Stimulated activated CD8-positive, alpha-beta memory T cell treated with anti-CD3 and anti-CD28 coated beads, Interleukin-7, amount 100 ng/mL, for 1 hour (primary cell): ENCODE measurements at places on chromosomes 3 and 15.

GRCh38 chr15:83288381-83288801, 3.9 kb upstream of the BNC1 start:
- no peak for DNase-seq

DNA sequence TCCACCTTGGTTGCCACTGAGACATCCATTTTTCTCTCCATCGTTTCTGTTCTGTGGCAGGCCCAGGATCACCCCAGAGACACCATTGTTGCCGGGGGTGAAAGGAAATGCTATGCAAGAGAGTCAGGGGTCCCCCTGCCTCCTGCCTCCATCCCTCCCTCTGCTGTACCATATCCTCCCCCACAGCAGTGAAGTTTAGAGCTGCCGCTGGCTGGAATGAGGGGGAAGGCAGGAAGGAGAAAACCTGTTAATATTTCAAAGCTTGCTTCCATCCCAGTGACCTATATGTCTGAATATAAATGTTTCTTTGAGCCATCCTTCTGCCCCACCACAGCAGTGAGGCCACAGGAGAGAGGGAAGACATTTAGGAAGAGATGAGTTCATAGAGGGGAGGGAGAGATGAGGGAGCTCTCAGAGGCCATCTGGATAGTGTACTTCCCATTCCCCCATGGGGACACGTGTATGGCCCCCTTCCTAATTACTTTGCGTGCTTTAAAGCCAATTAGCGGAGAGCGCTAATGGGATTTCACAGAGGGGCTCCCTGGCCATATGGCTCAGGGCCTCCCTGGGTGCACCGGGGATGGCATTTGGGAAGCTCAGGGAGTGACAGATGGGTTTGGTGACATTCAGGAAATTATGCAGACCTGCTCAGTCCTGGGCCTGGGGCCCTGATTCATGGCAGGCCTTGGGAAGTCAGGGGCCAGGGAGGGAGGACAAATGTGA, 40.4 kb upstream of the CHRNB4 start:
- no peak for DNase-seq

GRCh38 chr3:11924518-11924917, 77.8 kb upstream of the TAMM41 start:
- DNase-seq = no peak

DNA sequence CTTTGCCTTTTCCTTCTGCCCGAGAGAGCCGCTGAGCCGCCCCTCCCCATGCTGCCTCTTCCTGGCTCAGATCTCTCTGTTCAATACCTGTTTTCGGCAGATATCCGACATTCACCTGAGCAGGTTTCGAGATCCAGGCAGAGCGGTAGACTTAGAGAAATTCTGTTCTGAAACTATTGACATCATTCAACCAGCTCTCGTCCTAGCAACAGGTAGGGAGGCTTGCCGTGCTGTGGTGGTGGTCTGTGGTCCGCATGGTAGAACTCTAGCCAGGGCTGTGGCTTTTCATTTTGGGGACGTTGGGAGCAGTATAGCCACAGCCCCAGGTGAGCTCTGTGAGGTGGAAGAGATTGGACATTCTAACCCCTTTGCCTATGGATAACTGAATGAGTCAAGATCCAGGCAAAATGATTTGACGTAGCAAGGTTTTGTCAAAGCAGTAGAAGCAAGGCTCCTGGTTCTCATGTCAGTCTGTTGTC, 810 bp downstream of the TMEM62 start:
- DNase-seq = no peak

DNA sequence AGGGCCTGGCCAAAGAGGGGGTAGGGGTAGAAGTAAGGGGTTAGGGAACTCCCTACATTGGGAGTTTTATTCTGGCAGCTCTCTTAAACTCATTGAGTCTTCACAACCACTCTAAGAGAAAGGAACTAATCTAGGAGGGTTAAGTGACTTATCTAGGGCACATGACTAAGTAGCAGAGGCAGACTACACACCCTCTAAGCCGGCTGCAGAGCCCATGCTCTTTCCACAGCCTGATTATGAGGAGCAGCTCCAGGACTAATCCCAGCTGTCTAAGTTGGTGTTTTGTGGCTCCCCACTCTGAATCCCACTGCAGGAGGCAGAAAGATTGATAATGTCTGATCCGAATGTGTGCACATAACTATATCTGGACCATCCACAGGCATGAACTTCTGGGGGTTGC, 374.6 kb downstream of the EPHB1 start:
- no peak for DNase-seq
